ENCODE measurements at places on chromosomes 5 and 9.

DNA sequence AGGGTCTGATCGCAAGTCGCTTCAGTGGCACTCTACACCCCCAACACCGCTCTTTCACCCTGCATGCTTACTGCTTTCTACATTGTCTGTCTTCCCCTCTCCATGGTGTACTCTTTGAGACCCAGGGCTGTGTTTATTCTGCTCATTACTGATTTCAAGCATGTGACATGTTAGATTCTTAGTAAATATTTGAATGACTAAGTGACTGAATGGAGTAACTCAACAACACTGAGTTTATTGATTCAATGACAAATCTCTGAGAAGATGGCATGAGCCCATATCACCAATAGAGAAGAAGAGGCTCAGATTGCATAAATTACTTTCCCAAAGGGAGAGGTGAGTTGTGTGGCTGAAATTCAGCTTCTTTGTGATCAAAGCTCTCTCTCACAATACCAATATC lies 89.7 kb upstream of the OSMR start:
- DNase-seq, result no peak

GRCh38 chr9:108834959-108835665 lies 20.7 kb downstream of the ACTL7B start:
- DNase-seq, result no peak

GRCh38 chr5:127963931-127964330 lies 119.6 kb upstream of the SLC12A2 start:
- DNase-seq, result no peak

DNA sequence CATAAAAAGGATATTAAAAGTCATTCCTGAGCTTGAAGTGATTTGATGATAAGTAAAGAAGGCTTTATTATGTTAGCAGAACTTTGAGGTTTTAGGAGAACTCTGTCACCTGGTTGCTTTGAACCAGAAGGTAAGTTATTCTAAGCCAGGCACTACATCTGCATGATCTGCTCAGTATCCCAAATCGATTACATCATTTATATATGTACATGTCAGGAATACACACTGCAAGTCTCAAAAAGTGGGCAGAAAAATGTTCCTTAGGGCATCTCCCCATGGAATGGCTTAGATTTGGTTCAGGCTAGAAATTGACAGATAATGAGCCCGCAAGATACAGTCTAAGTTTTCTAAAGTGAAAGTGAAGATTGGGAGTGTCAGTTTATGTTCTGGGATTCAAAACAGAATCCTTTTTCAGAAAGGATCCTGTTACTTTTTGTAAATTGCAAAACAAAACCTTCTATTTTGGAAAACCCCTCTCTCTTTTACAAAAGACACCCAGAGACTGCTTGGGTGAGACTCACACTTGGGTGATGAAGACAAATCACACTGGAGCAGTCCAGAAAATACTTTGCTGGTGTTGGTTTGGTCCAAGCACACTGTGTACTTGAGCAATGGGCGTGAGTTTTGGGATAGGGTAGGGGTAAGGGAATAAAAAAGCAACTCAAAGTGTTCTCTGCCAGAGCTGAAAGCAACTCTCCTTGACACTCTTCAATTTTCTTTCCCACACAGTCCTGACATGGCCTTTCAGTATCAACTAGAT lies 114.5 kb downstream of the FOXD1 start:
- DNase-seq, result no peak

DNA sequence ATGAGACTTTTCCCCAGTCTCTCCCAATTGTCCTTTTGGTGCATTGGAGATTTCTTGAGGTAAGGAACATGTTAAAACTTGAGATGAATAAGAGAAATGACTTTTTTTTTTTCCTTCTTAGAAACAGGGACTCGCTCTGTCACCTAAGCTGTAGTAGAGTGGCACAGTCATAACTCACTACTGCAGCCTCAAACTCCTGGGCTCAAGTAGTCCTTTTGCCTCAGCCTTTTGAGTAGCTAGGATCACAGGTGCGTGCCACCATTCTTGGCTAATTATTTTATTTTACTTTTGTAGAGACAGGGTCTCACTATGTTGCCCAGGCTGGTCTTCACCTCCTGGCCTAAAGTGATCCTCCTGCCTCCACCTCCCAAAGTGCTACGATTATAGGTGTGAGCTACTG lies 25.9 kb downstream of the CDC42SE2 start:
- no peak for DNase-seq
